ENCODE measurements at places on chromosomes 3 and 15. TPM values are rescaled to one million over a fixed set of nuclear protein-coding genes. Genes with fewer than 3 reads are reported as not detected.

The GOLGA8S gene
- total RNA-seq, result 0.33 TPM

The ARGFX gene
- not detected for total RNA-seq

The RAD54L2 gene
- 9.8 TPM for total RNA-seq

The PDZRN3 gene
- total RNA-seq, result 114 TPM

The TMEM212 gene
- total RNA-seq, result not detected

The LTK gene
- 1.2 TPM for total RNA-seq

The TMCO5A gene
- total RNA-seq, result not detected

The BTLA gene
- total RNA-seq, result not detected

The CHDH gene
- total RNA-seq, result 3.7 TPM

The CIDEC gene
- 0.36 TPM for total RNA-seq

The IL16 gene
- total RNA-seq, result 3.8 TPM

The MYLK gene
- 11.1 TPM for total RNA-seq

The ST3GAL6 gene
- total RNA-seq, result 52.5 TPM

The SYNM gene
- 378 TPM for total RNA-seq

The LINGO1 gene
- 0.96 TPM for total RNA-seq

The SLC9C1 gene
- 1.3 TPM for total RNA-seq

All from left ventricle myocardium inferior (tissue), 1 donor.